Progenitor cell of endocrine pancreas (in vitro differentiated cells): ENCODE measurements at places on chromosomes 1 and 21.

DNA sequence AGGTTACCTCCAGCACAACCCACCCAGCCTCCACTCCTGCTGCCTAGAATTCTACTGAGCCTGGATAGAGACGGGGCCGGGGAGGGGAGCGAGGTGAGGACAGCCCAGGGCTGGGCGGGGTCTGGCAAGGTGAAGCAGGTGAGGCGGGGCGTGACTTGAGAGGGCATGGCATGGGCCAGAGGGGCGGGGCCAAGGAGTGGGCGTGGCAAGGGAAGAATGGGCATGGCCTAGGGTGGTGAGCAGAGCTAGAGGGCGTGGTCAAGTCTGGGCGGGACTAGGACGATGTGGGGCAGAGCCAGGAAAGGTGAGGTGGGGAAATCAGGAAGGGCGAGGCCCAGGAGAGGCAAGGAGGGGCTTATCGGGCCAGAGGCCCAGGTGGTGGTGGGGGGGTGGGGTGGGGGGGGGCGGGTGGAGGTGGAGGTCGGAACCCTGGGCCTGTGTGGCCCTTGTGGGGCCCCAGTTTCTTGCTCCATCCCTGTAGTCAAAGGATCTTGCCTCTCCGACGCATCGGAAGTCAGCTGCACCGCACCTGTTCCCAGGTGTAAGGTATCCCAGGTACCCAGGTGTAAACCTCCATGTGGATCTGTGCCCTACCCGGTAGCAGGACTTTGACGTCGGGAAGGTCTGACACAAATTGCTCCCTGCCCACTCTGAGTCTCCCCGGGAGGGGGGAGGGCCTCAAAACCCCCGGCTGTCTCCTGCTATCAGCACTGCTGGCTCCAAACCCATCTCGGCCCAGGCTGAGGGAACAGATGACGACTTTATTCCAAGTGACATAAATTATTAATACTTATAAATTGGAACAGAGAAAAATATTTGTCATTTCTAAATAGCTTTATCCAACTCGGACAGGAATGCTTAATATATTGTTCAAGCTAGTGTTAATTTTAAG, 32.9 kb upstream of the UTS2 start:
- no peak for DNase-seq

DNA sequence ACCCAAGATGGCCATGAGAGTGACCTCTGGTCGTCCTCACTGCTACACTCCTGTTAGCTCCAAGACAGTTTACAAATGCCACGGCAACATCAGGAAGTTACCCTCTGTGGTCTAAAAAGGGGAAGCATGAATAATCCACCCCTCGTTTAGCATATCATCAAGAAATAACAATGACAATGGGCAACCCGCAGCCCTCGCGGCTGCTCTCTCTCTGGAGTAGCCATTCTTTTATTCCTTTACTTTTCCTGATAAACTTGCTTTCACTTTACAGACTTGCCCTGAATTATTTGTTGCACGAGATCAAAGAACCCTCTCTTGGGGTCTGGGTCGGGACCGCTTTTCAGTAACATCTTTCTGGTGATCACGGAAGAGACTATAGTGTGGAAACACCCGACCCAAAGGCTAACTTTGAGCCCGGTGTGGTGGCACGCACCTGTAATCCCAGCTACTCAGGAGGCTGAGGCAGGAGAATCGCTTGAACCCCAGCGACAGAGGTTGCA, 19.8 kb upstream of the COX20 start:
- no peak for DNase-seq

GRCh38 chr1:2326524-2326923, 64.8 kb downstream of the MORN1 start:
- DNase-seq, result no peak

GRCh38 chr1:40385437-40386358, 12.2 kb downstream of the SMAP2 start:
- no peak for DNase-seq

DNA sequence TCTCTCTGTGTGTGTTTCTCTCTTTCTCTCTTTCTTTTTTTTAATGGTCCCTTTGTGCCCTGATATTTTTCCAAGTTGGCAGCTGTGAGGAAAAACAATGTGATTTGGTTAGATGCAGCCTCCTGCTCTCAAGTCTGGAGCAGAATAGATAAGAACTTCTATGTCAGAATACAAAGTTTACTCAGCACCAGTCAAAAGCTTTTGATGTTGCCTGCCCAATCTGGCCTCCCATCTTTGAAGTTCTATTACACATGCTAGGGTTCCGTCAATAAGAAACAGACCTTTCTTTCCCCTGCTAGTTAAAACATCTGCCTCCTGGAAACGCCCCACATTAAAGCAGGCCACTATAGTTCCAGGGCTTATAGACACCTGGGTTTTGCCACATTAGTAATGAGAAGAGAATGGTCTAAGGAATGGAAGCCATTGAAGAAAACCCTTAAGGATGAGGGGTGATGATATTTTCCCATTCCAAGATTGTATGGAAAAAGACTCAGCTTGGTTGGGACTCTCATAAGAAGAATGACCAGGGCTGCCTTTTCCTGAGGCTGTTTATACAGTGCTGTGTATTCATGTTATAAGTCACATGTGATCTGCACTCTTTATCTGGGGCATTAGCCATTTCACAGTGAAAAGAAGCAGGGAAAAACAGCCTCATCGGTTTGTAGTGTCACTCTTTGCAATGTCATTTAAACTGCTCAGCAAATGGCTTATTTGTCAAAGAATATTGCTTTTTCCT, 414.7 kb upstream of the PROX1 start:
- no peak for DNase-seq

DNA sequence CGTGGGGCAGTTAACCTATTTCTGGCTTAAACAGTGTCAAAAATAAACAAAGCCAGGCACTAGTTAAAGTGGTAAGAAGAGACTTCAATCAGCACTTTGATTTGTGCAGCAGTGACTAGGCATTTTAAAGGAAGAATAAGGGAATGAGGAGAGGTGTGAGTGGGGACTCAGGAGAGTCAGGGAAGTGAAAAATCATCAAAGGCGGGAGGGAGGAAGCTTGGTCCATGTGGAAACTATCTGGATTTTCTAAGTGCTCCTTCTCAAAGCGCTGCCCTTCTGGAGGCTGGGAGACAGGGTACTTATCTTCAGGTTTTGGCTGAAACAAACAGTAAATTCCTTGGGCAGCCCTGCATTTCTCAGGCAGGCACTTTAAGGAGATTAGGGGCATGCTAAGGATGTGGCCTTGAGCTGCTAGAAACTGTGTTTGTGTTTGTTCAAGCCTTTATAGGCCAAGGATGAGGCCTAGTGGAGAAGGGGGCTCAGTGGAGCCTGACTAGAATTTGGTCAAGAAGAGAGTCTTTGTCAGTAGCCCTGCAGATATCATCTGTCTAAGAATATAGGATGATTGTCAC, 486.5 kb downstream of the SIPA1L2 start:
- no peak for DNase-seq

DNA sequence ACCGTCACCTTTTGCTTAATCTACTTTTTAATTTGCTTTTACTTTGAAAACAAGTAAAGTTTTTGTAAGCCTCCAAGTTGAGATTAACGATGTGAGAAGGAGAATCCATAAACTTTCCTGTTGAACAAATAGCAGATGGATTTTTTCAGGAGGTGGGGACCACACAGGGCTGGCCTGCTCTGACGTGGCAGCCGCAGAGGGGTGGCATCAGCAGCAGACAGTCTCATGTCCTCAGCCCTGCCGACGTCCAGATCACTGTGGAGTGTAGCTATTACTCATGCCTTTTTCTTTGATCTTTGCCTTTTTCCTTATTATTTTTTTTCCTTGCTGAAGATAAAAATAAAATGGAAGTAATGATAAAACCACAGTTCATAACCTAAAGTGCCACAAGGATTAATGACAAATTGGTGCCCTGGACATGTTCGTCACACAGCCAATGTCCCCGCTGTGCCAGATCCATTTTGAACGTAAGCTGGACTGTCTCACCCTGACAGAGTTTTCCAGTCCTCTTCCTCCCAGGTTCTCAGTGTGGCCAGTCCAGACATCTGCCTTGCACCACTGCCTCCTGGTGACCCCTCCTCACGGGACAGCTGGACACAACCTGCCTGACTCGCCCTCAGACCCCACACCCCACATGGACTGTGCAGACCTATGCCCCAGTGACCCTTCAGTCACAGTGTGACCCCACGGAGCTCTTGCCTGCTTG, 15.4 kb upstream of the ZBTB21 start:
- DNase-seq, result no peak

GRCh38 chr1:186609183-186609582, 71.0 kb downstream of the PTGS2 start:
- DNase-seq, result no peak

GRCh38 chr1:30191154-30191702, 532.2 kb downstream of the MATN1 start:
- DNase-seq, result no peak

DNA sequence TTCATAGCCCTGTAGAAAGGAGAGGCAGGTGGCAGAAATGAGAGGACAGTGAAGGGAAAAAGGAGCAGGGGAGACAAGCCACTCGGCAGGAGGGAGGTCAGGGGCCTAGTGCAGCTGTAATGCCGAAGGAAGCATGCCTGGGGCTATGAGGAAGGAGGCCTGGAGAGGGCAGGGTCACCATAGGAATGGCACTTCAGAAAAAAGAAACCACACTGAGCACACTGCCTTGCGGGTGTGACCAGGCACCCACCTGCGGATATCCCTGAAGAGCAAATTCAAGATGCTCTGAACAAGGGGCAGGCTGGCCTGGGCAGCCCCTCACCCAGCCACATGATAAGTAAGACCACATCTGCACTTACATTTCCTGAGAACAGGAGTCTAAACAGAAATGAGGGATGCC, 104.7 kb downstream of the JAK1 start:
- no peak for DNase-seq

DNA sequence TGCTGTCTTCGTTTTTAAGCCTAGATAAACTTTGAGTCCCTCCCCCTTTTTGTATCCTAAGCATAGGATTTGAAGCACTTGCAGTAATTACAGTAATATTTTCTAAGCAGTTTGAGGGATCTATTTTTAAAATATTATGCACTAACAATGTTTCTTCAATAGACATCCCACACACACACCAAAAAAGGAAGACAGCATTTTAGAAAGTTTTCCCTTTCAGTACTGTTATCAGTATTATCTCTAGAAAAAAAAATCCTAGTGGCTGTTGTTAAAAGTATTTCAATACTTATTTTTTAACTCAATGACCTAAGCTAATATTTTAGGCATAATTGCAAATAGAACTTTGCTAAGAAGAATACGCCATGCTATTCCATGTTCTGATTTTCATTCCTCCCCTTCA, 15.1 kb downstream of the MCOLN3 start:
- DNase-seq, result no peak

DNA sequence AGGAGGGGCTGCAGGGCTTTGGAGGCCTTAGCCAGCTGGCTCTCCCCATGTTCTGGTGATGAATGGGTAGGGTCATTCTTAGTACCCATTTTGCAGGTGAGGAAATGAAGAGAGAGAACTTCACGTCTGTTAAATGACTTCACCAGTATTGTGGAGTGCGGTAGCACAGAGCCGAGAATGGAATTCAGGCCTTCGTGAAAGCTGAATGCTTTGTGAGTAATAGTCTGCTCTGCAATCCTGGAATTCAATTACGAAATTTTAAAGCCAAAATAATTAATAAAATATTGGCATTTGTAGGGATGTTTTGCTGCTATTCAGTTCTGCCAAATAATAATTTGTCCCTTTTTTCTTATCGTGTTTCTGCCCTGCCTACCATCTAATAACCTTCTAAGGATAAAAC, 197.7 kb downstream of the GREM2 start:
- DNase-seq, result no peak

DNA sequence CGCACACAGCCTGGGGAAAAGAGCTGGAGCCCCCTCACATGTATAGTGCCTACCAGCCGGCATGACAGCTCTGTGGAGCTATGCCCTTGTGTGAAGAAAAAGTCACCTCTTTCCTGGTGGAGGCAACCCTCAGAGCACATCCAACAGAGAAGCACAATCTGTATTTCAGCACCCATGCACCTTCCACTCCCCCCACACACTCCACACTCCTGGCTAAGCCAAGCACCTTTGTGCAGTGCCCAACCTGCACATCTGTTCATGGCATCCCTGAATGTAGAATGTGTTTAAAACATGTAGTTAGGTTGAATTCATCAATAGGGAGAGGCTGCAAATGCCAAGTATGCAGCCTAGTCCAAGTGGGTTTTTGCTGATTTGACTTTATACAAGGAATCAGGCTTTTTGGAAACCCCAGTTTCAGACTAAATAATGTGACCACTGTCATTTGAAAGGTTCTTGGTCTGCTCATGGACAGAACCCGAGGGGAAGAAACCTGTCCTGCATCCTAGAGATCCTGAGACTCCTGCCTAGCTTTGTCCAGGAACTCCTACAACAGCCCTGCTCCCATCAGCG, 197.1 kb downstream of the TOMM20 start:
- DNase-seq, result no peak

- no peak for DNase-seq
Measured at GRCh38 chr1:28801461-28801860, 10.5 kb upstream of the OPRD1 start.

GRCh38 chr1:223733898-223734852, 21.8 kb downstream of the CAPN2 start:
- DNase-seq, result no peak

DNA sequence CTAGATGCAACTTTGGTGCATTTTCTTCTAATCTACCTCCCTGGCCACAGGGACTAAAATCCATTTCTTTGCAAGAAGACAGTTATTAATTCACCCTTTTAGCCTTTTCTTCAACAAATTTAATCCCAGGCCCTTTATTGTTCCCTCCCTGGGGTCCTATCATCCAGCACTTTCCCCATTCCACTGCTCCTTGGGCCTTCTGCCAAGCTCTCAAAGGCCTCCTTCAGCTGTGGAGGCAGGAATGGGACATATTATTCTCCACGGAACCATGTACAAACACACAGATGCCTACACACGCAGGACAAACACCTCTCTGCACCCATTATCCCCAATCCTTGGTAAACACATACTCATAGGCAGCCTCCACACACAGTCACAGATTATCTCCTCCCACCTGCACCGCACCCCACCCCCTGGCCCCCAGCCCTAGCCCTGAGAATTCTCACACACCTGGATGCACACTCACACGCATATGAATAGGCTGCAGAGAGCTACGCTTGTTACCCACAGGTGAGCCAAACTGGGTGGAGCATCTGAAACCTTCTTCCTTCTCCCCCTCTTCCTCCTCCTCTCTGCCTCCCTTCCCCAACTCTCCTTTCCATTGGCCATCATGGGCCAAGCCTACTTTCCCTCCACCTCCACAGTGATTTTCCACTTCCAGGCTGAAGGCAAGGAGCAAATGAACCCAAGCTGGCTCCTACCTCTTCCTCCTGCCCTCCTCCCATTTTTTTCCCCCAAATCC, 11.7 kb downstream of the TAGLN2 start:
- no peak for DNase-seq

GRCh38 chr1:4219826-4220225, 319.8 kb upstream of the C1orf174 start:
- DNase-seq, result no peak
